ENCODE measurements at places on chromosomes 1 and 21. TPM values are rescaled to one million over a fixed set of nuclear protein-coding genes. Genes with fewer than 3 reads are reported as not detected.

- no peak overlapping the region for H3K27ac ChIP-seq
- peaks cover 35% of the 10 kb centered on the region for H3K36me3 ChIP-seq
- no peak for DNase-seq
These were observed 34.0 kb downstream of the C2CD2 start for GRCh38 chr21:41919666-41920398.

Gene F13B
- total RNA-seq: not detected

DNA sequence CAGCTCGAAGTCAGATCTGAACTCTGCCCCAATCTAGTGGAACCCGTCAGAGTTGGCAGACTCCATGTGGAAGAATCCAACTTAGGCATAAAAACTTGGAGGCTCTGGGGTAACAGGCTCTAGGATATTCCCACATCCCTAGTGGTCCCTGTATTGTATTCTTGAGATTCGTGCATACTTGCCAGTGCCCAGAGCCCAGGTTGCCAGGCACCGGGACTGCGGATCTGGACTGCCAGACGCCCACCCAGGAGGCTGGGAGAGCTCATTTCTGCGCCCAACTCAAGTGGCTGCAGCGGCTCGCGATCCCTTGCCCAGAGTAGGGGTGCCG lies 1.1 kb downstream of the GRIK1 start:
- H3K4me3 ChIP-seq: peak overlapping the region; percentile 60
- no peak overlapping the region for H3K27ac ChIP-seq
- no peaks in the 10 kb centered on the region for H3K4me1 ChIP-seq

- H3K4me3 ChIP-seq: peak overlapping the region; percentile 2
- peak; percentile 49 for DNase-seq
- H3K27me3 ChIP-seq: no peaks in the 10 kb centered on the region
- H3K27ac ChIP-seq: peak overlapping the region; percentile 77
These were observed 79.0 kb downstream of the SLC45A1 start for GRCh38 chr1:8396786-8397406.

Gene CLCA4
- total RNA-seq: not detected

Gene MEX3A
- total RNA-seq: not detected

Gene MAN1C1
- 21.0 TPM for total RNA-seq

Gene GLIS1
- 2.6 TPM for total RNA-seq

DNA sequence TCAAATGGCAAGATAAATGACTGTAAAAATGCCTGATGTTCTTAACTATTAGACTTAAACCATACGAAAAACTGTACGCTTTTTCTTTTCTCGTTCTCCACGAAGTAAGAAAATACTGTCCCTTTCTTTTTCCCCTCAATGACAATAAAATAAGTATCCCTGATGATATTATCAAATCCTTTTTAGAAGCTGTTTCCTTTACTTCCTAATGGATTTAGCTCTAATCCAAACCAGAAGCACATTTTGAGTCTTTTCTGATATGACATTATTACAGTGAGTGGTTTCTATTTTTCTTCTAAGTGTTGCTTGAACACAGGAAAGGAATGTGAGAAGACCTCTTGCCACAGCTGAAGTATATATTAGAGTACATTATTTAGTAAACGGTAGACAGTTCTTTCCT lies 32.4 kb downstream of the DNM3 start:
- no peaks in the 10 kb centered on the region for H3K4me1 ChIP-seq
- H3K4me3 ChIP-seq: no peak overlapping the region
- no peaks in the 10 kb centered on the region for H3K36me3 ChIP-seq
- H3K27ac ChIP-seq: no peak overlapping the region
- DNase-seq: no peak

DNA sequence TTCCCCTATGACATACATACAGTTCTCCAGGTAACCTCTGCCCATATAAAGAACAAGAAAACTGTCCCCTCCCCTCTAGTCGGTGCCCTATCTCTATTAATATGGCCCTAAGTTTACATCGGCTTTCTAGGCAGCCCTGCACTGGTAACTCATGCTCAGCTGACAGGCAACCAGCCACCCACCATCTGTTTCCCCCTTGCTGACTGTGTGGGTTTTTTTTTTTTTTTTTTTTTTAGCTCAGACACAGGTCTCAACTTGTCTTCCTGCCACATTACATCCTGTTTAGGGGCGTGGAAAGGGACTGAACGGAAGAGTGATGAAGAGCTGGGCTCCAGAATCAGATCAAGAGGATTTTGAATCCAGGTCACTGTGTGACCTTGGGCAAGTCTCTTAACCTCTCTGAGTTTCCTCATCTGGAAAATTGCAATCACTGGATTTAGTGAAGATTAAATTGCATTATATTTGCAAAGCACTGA lies 14.0 kb downstream of the LAPTM5 start:
- H3K36me3 ChIP-seq: no peaks in the 10 kb centered on the region
- no peak overlapping the region for H3K27ac ChIP-seq
- peaks cover 10% of the 10 kb centered on the region for H3K4me1 ChIP-seq
- no peak overlapping the region for H3K4me3 ChIP-seq

Gene GBP2
- 89.5 TPM for total RNA-seq

Gene KRTAP10-9
- total RNA-seq: not detected

Gene LEFTY2
- total RNA-seq: 9.4 TPM

GRCh38 chr1:204959374-204959773 lies 83.6 kb upstream of the CNTN2 start:
- H3K4me1 ChIP-seq: peaks cover 9% of the 10 kb centered on the region
- no peak overlapping the region for H3K4me3 ChIP-seq
- no peak overlapping the region for H3K27ac ChIP-seq
- no peak for DNase-seq
- H3K36me3 ChIP-seq: no peaks in the 10 kb centered on the region

- H3K4me3 ChIP-seq: no peak overlapping the region
- peaks cover 7% of the 10 kb centered on the region for H3K36me3 ChIP-seq
- H3K27ac ChIP-seq: peak overlapping the region; percentile 51
- peaks cover 39% of the 10 kb centered on the region for H3K4me1 ChIP-seq
These were observed 59.5 kb downstream of the ATP2B4 start for GRCh38 chr1:203686091-203686632.

Gene HAO2
- not detected for total RNA-seq

Gene KIAA1614
- total RNA-seq: 9.8 TPM

GRCh38 chr1:153035211-153035610 lies 4.2 kb downstream of the SPRR1B start:
- no peaks in the 10 kb centered on the region for H3K27me3 ChIP-seq
- no peak overlapping the region for H3K27ac ChIP-seq
- H3K4me3 ChIP-seq: no peak overlapping the region
- no peak for DNase-seq
- no peaks in the 10 kb centered on the region for H3K36me3 ChIP-seq
- no peaks in the 10 kb centered on the region for H3K4me1 ChIP-seq

DNA sequence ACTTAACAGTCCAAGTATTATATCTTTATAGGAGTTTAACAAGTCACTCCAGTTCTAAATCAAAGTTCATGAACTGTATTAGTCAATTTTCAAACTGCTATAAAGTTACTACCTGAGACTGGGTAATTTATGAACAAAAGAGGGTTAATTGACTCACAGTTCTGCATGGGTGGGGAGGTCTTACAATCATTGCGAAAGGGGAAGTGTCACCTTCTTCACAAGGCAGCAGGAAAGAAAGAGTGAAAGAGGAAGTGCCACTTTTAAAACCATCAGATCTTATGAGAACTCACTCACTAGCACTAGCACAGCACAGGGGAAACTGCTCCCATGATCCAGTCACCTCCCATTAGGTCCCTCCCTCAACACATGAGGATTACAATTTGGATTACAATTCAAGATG lies 70.0 kb downstream of the CLCA4 start:
- no peak overlapping the region for H3K27ac ChIP-seq
- H3K27me3 ChIP-seq: no peaks in the 10 kb centered on the region
- DNase-seq: no peak
- H3K4me1 ChIP-seq: no peaks in the 10 kb centered on the region
- H3K36me3 ChIP-seq: no peaks in the 10 kb centered on the region

DNA sequence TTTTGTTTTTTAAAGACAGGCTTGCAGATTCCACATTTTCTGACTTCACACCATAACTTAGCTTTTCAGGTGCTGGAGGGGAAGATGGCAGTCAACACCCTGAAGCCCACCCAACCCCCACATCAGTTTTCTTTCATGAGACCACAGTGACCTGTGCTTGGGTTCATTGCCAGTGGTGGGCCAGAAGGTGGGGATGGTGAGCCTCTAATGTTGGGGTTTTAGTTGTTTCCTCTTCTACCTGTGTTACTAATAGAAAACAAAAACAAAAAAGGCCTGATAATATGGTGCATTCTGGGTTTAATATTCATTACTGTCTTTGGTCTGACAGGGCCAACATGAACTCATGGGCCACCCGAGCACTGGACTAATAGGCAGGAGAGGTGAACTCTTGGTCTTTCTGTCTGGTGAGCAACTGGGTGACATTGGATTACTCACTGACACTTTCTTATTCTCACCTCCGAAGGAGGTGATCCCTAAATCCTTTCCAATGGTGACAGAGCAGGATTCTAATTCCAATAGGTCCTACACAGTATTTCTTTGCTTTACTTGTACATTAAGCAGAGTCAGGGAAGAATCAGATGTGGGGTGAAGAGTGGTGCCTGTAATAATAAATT lies 132.8 kb downstream of the CLIC6 start:
- no peaks in the 10 kb centered on the region for H3K27me3 ChIP-seq
- DNase-seq: no peak
- no peaks in the 10 kb centered on the region for H3K4me1 ChIP-seq

- peak overlapping the region; percentile 78 for H3K27ac ChIP-seq
- H3K4me3 ChIP-seq: no peak overlapping the region
- peaks cover 51% of the 10 kb centered on the region for H3K4me1 ChIP-seq
- no peaks in the 10 kb centered on the region for H3K27me3 ChIP-seq
These were observed 20.1 kb downstream of the SLC1A7 start for GRCh38 chr1:53122201-53122885.

All from thoracic aorta (tissue), 2 donors.